Stimulated activated CD8-positive, alpha-beta memory T cell treated with anti-CD3 and anti-CD28 coated beads, Interleukin-4, amount 100 ng/mL, for 1 hour (primary cell): ENCODE measurements at places on chromosomes 12 and 14.

DNA sequence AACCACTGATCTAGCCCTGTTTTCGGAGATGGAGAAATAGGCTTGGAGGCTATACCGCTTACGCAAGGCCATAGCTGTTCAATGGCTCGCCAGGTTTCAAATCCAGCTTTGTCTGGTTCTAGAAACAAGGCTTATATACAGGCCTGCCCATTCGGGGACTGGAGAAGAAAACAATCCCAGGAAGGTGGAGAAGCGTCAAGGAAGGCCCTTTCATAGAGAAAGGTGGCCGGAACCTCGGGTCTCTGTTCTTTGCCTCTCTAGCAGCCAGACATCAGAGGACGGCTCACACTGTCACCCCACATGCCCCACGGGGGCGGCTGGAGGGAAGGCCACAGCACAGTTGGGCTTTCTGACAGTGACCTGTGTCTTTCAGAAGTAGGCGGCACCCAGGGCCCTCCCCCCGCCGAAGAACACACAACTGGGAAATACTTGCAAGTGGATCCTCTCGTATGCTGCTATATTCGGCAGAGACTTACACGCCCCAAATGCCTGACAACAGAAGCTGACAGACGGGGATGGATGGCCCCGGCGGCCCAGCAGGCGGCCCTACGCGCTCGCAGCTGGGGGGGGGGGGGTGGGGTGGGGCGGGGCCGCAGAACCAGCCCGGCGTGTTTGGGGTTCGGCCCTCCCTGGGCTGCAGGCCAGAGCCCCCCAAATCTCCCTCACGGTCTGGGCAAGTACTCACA, 4.5 kb upstream of the SETD1B start:
- no peak for DNase-seq

- no peak for DNase-seq
Observed at GRCh38 chr12:49809381-49809905, 18.8 kb downstream of the NCKAP5L start.

GRCh38 chr12:66620026-66620425, 58.9 kb downstream of the GRIP1 start:
- DNase-seq = no peak

- peak; percentile 21 for DNase-seq
Observed at GRCh38 chr12:116066381-116067230, 210.9 kb downstream of the MED13L start.

DNA sequence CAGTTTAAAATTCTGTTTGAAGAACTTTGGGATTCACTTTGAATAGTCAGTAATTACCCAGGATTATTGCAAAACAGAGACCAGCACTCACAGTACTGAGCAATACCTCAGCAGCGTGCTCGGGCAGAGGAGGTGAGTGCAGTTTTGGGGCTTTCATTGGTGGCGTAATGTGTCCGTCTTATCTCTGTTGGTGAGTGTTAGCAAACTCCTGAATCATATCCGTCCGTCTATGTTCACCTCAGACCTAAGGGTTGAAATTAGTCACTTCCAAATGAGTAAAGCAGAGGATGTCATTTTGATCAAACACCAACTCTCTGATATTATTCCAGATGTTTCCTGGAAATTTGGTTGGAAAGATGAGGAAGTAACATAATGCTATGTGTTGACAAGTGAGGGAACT, 82.8 kb downstream of the BORCS5 start:
- DNase-seq = no peak

DNA sequence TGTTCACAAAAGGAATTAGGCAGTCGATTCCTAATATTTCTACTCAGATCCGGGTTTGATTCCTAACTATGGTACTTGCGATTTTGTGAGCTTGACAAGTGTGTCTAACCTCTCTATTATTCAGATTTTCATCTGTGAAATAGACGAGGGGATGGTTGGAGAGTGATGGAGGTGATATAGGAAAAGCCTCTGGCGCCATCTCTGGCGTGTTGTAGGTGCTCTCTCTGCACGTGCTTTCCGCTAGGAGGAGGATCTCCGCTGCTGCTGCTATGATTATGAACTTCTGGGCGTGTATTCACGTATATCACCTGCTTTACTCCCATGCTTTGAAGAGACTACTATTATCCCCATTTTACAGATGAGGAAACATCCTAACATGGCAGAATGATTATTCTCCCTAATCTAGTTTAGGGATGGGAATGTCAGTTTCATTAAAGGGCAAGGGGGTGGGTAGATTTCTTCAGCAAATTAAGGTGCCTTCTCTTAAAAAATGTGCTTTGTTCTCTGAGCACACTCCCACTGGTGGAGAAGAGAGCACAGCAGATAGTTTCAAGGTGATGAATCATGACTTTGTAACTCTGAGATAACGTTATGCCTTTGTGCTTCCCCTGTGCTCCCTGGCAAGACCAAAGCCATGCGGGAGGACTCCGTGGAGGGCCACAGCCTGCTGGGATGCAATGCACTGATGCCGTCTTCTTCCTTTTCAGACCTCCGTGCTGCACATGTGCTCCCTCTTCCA, 97.1 kb downstream of the PRIMA1 start:
- no peak for DNase-seq

GRCh38 chr14:90905531-90905930, 89.3 kb upstream of the TTC7B start:
- no peak for DNase-seq

- no peak for DNase-seq
Observed at GRCh38 chr14:55323910-55324309, 52.7 kb downstream of the FBXO34 start.

DNA sequence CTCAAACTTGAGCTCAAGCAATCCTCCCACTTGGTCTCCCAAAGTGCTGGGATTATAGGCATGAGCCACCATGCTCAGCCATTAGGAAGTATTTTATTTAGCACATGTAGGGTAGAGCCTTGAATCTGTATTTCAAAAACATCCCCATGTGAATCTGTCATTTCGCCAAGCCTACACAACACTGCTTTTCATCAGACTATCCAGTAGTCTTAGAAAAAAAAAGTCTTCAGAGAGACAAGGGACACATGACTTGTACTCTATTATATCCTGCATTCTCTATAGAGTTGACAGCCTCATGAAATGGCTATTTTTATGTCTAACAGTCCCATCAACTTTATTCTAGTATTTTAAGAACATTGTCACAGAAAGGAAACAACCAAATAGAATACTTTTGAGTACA, 35.4 kb downstream of the TM7SF3 start:
- no peak for DNase-seq

- DNase-seq = no peak
Observed at GRCh38 chr14:32934881-32935633, 3.6 kb upstream of the NPAS3 start.

DNA sequence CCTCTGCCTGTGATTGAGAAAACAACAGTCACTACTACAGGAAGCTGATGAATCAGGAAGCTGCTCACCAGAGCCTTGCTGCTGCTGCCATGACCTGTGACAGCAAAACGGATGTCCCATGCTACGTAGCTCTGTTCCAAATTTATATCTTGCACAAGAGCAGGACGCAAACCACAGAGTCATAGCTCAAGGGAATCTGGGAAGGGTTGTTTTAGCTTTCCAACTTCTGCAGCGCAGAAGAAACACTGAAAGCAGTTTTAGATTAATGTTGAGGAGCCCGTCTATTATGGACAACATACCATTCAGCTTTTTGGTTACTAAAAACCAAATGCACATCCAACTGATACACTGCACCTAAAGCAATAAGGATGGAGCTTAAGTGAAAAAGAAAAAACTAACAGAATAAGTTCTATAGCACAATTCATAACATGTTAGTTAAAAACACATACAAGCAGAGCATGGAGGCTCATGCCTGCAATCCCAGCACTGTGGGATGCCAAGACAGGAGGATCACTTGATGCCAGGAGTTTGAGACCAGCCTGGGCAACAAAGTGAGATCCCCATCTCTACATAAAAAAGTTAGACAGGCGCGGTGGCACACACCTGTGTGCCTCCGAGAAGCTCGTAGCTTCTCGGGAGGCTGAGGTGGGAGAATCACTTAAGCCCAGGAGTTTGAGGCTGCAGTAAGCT, 1.7 kb upstream of the ANKRD33 start:
- DNase-seq = no peak

DNA sequence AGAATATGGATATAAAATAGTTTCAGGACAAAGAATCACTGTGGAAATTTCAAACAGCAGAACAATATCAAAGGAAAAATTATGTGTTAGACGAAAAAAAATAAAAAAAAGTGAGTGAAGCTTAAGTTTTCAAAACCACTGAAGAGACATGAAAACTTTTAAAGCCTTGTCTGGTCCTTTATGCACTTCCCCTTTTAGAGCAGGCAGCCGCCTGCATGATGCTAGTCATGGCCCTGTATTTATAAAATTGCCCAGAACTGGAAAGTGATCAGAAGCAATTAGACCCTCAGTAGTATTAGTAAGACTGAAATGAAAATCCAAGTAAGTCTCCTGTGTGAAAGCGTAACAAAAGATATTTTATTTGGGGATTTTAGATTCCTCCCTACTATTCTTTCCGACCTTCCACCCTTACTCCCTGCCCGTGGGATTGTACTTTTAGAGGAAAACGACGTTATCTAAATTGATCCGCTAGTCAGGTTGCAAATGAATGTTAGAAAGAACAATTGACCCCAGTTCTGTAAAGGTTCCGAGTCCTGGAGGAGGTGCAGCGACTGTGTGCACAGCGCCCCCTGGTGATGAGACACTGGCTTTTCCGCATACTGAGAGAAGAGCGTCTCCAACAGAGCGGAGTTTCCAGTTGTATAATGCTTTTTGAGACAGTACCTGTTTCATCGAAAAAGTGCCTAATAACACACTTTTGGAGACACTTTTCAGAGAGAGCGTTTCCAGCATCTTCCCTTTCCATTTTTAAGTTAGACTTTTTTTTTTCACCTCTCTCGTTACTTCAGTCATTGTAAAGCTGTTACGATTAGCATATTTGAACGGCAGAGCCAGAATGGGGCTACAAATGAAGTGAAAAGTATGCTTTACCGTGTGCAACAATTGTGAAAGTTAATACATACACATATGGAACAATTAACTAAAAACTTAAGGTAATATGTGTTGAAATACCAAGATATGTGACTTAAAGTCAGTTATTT, 12.4 kb downstream of the MGST1 start:
- no peak for DNase-seq

DNA sequence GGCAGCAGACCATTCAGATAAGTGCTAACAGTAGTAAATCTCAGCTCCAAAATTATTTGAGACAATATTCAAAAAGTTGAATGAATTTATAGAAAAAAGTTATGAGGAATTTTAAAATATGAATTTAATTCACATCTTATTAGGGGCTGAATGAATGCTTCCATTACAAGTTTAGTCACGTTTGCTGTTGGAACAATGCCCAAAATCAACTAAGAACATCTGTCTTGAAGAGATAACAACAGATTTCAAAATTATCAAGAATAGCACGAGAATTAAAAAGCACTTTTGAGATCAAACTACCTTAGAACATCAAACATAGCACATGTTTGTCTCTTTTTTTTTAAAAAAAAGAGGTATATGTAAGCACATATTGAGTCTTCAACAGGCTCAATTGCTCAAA, 115.4 kb upstream of the PPFIA2 start:
- no peak for DNase-seq

GRCh38 chr12:45014396-45014795, 36.5 kb downstream of the DBX2 start:
- no peak for DNase-seq

GRCh38 chr12:18431771-18432170, 170.5 kb downstream of the PIK3C2G start:
- DNase-seq = no peak

DNA sequence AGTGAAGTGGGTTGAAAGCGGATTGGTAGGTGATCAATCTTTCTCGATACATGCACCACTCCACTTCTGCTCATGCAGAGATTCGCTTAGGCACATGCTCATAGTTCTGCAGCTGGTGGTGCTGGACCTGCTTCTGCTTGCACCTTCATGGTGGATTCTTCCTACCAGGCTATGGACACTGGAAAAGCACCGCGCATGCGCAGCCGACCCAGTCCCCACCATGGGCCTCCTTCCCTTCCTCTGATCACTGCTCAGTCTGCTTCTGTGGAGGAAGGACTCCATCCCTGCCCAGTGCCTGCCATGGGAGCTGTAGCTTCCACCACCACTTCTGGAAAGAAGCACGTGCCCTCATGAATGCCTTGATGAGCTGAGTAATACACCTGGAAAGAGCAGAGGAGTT, 61.8 kb upstream of the PTPRQ start:
- no peak for DNase-seq

- DNase-seq = no peak
Observed at GRCh38 chr14:22194664-22195063, 394.4 kb downstream of the DAD1 start.

- DNase-seq = no peak
Observed at GRCh38 chr12:67302162-67302561, 33.0 kb downstream of the CAND1 start.

- no peak for DNase-seq
Observed at GRCh38 chr14:96424109-96424989, 32.4 kb downstream of the AK7 start.

DNA sequence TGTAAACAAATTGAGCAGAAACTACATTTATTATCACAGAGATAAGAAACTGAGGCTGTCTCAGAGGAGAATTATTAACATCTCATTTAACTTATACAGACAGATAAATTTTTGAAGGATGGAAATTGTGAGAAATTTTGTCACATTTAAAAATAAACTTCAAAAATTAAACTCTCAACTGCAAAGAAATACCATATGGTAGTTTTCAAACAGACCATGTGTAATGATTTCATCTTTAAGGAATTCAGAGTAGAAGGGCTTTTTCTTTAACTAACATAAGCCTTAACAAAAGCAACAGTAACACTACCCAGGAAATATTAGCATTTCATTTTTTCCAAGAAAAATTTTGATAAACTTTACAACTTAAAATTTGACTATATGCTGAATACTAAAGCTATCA, 26.6 kb downstream of the NUP37 start:
- no peak for DNase-seq

- DNase-seq = no peak
Observed at GRCh38 chr12:32870716-32871115, 25.9 kb downstream of the PKP2 start.

GRCh38 chr14:54549862-54550261, 17.1 kb upstream of the SAMD4A start:
- no peak for DNase-seq

DNA sequence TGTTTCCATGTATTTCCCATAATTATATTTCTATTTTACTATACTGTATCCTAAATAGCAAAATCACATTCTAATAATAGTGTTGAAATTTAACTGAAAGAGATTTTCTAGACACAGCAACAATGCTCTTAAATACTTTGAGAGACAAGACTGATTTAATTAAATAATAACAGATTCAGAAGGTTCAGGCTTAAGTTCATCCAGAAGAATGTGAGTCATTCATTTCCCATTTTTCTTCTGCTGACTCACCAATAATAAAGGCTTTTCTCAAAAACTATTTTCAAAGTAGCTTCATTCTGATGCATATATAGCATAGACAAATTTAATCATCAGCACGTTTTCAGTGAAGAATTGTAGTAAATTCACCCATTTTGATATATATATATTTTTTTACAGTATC, 481.4 kb downstream of the MDGA2 start:
- no peak for DNase-seq

DNA sequence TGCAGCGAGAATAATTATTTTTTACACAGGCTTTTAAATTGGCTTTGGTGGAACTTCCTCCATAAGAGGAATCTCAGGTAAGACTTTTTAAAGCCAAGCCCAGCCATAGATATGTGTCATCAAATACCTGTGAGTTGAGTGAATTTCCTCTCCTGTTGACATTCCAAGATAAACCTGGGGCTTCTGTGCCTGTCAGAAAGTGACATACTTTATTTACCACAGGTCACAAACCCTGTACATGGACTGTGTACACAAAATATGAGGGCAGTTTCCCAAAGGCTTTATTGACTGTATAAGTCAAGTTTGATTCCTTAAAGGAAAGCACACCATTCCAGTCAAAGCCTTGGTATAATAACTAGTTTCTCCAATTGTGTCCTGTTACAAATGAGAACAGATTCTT, 25.9 kb upstream of the SRSF5 start:
- DNase-seq = no peak
